Caudate nucleus (tissue), 63 donors: ENCODE measurements at places on chromosomes 4 and X.

DNA sequence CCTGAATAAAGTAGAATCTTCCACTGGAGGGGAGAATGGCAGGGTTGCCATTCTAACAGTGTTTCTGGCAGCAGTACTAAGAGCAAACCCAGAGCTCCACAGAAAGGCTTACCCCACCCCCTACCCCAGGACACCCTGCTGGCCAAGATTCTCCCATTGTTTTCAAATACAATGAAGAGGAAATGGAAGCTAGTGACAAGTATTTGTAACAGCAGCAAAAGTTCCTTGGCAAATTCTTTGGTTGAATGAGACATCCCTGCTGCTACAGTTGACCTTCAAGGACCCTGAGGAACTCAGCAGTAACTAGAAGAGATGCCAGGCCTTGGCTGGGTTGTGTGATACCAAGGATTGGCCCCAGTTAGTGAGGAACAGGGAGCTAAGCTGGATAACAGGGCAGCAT lies 124.2 kb upstream of the DGKK start:
- DNase-seq = no peak

- DNase-seq = no peak
These were observed 130.5 kb downstream of the TENT5D start for GRCh38 chrX:80550722-80551121.

GRCh38 chrX:18617407-18617750 lies 54.5 kb downstream of the RS1 start:
- no peak for DNase-seq

- no peak for DNase-seq
These were observed 108.3 kb upstream of the MED14 start for GRCh38 chrX:40843643-40844042.

DNA sequence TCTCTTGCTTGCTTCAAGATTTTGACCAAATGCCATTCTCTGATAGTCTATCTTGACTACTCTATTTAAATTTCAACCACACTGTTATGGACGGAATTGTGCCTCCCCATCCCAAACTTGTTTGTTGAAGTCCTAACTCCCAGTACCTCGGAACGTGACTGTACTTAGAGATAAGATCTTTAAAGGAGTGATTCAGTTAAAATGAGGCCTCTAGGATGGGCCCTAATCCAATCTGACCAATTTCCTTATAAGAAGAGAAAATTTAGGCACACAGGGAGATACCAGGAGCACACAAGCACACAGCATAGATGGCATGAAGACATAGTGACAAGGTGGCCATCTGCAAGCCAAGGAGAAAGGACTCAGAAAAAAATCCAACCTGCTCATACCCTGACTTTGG lies 269.9 kb downstream of the KCNIP4 start:
- DNase-seq = no peak

DNA sequence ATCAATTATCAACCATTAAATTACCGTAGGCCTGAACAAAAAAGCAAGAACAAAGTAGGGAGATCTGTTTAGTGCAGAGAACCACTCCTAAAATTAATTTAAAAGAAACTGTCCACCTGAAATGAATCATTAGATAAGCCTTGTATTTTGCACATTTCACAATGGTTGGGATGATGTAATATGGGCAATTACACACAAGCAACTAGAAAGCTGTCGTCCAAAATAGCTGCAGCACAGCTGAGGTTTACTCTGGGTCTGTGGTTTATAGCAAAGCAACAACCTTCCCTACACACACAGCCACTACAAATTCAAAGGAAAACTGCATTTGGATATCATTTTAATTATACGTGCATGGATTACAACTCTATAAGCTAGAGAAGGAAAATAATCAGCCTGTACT lies 28.5 kb downstream of the PCDH19 start:
- no peak for DNase-seq

- no peak for DNase-seq
These were observed 94.5 kb downstream of the RAPGEF2 start for GRCh38 chr4:159197260-159197884.

DNA sequence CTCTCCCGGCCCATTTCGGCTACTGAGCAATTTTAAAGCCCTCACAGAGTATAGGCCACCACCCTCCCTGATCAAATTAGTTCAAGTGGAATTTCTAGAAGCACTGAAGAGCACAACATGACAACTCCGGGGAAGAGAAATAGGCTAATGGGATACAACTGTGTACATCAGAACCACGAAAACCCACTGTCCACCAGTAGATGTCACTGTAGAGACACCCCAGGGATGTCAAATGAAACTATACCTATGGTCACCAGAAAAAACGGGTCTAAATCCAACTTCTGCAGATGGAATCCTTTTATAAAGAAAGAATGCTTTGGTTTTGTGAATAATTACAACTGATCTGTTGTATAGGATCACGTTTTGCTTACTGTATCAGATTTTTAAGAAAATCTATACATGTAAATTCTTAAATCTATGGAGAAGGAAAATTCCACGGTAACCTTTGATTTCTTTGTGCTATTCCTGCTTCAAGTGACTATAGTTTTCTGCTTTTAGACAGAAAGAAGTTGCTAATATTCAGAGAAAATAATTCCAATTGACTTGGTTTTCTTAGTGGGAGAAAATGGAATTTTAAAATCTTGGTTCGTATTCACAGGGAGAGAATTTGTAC lies 29.5 kb upstream of the MAP3K15 start:
- DNase-seq = no peak

GRCh38 chrX:135982860-135983259 lies 2.4 kb upstream of the SLC9A6 start:
- DNase-seq = no peak
